ENCODE measurements at places on chromosomes 1 and 21. TPM values are rescaled to one million over a fixed set of nuclear protein-coding genes. Genes with fewer than 3 reads are reported as not detected.

DNA sequence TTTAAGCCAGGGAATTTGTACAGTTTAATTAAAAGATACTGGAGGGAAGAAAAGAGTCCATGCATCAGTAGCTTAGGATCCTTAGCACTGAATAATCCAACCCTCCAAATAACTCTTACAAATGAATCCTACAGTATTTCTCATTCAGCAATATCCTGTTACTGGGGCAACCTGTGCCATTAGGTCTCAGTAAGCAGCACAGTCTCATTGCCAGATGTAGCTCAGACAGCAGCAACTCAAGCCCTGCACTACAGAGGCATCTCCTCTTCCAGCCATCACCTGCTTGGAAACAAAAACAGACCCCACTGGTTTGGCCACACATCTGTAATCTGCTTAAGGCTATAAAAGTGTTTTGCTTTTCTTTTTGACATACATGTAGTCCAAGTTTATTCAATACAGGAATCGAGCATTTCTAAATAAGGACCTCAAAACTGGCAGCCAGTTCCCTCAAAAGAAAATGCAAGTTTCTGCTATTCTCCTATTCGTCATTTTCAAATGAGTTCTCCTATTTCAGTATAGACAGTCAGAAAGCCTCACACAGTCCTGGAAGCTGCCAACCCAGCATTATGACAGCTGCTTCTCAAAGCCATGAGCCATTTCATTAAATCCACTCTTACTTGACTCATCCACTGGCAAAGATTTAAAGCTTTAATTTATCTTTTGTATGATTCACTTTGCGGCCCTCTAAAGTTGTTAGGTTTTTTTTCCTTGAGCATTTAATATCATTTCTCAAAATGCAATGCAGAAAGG lies 129.0 kb downstream of the APP start:
- H3K4me3 ChIP-seq, result no peak overlapping the region
- peaks cover 5% of the 10 kb centered on the region for H3K4me1 ChIP-seq
- peaks cover 19% of the 10 kb centered on the region for H3K36me3 ChIP-seq
- H3K27ac ChIP-seq, result no peak overlapping the region

The CLEC20A gene
- total RNA-seq, result 0.47 TPM

GRCh38 chr1:206557636-206558473 lies 50.5 kb downstream of the RASSF5 start:
- H3K4me3 ChIP-seq, result peak overlapping the region; percentile 96
- H3K4me1 ChIP-seq, result peaks cover 75% of the 10 kb centered on the region
- H3K27ac ChIP-seq, result peak overlapping the region; percentile 94
- no peaks in the 10 kb centered on the region for H3K27me3 ChIP-seq
- DNase-seq, result no peak

The RNF19B gene
- total RNA-seq, result 21.6 TPM

Data from naive thymus-derived CD8-positive, alpha-beta T cell (primary cell).